ENCODE measurements at places on chromosomes 13 and 19.

DNA sequence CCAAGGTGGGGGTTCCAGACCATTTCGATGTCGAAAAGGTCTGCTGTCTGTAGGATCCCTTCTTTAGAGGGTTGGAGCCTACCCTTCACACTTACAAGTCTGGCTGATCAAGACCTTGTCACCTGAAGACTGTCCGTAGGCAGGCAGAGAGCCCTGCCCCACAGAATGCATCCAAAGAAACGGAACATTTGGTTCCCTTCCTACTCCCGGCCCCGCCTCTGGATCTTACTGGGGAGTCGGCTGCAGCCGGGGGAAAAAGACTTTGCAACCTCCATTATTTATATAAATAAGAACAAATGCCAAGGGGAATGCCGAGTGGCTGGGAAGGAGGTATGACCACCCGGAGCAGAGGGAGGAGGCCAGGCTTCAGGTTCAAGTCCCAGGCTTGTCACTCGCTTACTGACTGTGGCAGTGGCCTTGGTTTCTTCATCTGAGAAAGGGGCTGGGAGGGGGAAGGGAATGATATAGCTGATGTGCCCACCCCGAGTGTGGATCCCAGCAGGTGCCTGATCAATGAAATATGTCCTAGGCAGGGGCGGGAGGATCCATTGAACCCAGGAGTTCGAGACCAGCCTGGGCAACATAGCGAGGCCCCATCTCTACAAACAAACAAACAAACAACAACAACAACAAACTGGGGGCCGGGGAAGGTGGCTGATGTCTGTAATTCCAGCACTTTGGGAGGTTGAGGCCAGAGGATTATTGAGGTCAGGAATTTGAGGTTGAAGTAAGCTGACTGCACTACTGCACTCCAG, 48.7 kb downstream of the RFX2 start:
- no peak for DNase-seq

GRCh38 chr13:112532837-112533745, 54.9 kb downstream of the TUBGCP3 start:
- no peak for DNase-seq

DNA sequence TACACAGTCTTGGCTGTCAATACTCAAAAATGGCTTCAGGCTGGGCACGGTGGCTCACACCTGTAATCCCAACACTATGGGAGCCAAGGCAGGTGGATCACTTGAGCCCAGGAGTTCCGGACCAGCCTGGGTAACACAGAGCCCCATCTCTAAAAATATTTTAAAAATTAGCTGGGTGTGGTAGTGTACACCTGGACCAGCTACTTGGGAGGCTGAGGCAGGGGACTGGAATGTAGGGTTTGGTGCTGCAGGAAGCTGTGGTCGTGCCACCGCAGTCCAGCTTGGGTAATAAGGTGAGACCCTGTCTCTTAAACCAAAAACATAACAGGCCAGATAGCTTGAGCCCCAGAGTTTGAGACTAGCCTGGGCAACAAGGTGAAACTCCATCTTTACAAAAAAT, 6.7 kb upstream of the CHERP start:
- DNase-seq = no peak

- DNase-seq = no peak
Measured at GRCh38 chr19:38580080-38580479, 37.7 kb downstream of the MAP4K1 start.

DNA sequence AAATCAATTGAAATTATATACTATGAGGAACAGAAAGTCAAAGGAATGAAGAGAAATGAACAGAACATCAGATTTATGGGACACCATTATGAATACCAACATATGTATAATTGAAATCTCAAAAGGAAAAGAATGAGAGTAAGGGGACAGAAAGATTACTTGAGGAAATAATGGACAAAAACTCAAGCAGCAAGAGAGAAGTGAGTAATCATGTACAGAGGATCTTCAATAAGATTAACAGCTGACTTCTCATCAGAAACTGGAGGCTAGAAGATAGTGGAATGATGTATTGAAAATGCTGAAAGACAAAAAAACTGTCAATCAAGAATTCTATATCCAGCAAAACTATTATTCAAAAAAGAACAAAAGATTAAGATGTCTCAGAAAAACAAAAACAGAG, 10.4 kb downstream of the MTUS2 start:
- DNase-seq = no peak

- no peak for DNase-seq
Measured at GRCh38 chr13:27120811-27121210, 50.8 kb downstream of the USP12 start.

DNA sequence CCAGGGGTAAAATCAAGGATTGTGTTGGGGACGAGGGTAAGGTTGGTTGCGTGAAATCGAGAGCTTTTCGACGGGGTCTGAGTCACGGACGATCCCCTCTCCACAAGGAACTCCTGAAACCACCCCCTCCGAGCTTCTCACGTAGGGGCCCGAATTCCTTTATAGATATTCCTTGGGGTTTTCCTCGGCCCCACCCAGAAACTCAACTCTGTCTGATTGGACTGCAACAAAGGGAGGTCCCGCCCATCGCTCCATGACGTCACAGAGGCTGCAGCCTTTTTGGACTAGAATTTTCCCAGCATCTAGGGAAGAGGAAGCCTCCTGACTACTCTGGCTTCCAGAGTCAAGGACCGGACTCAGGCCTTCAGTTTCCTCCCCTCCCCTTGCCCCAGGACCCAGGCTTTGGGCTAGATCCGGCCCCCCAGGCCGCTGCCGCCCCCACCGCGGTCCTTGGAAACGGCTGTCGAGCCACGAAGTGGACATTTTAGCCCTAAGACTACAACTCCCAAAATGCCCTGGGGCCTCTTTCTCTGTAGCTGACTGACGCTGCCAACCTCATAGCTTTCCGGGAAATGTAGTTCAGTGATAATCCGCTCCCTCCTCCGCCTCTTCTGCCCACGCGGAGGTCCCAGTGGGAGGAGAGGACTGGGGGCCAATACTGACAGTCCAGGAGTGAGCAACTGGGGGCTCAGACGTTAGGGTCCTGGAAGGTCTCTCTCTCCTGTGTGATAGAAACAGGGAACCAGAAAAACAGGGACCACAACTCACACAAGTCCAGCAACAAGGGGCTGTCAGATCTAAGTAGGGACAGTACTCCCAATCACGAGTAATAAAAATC, at the start of gene IZUMO1:
IZUMO1 (minus strand) TSS at position 172 of the 838 bp plus-strand sequence. CDS start 1,050 bp downstream, outside the sequence.
- no peak for DNase-seq

- no peak for DNase-seq
Measured at GRCh38 chr13:88104576-88104975, 433.4 kb downstream of the SLITRK5 start.

GRCh38 chr13:98172590-98173422, 4.3 kb downstream of the RNF113B start:
- no peak for DNase-seq

- no peak for DNase-seq
Measured at GRCh38 chr19:13002166-13002898, 7.1 kb downstream of the NFIX start.

- no peak for DNase-seq
Measured at GRCh38 chr13:43428545-43429296, 358.1 kb downstream of the ENOX1 start.

DNA sequence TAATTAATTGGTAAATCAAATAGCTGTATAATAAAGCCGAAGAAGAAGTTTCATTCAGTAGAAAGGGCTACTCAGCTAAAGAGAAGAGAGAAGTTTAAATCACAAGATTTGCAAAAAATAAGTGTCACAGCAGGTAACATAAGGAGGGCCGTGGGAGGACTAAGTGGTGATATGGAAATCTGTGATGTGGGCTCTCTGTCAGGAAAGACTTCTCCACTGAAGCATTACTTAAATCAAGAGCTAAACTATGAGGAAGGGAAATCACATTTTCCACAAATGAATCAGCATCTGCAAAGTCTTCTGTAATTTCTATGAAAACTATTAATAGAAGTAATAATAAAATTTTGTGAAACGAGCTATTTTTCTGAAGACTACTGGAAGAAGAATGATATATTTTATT, 153.8 kb downstream of the PCDH9 start:
- no peak for DNase-seq

- no peak for DNase-seq
Measured at GRCh38 chr19:5542665-5543064, 25.1 kb downstream of the TINCR start.

GRCh38 chr19:20078581-20079031, 806 bp downstream of the ZNF90 start:
- DNase-seq = no peak

DNA sequence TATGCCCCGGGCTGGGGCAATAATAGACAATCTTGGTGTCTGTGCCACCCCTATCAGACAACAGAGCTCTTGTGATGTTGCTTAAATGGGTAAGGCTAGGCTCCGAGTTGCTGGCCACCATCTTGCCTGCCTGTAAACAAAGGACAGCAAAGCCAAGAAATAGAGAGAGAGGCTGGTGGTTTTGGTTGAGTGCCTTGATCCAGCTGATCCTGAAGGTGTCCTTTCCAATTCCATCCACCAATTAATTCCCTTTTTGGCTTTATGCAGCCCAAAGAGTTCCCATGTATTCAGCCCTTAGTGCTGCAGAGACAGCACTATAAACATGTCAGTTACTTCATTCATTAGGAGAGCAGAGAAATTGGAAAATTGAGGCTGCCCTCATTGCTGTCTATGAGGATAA, 41.7 kb upstream of the HOMER3 start:
- no peak for DNase-seq

DNA sequence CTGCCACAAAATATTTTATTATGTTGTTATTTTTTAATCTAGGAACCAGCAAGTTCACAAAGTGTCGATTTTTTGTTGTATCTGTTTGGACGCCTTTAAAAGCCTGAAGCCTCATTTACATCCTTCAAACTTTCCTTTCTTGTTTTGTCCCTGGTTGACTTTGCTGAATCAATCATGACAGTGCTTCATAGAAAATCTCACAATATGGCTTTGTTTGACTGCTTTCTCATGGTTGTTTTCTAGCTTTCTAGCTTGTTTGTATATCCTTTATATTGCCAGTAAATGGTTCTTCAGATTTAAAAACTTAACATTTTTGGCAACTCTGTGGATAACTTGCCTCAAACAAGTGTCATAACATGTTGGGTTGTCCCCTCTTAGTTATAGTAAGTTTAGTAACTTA, 84.1 kb upstream of the ATXN8OS start:
- no peak for DNase-seq

- no peak for DNase-seq
Measured at GRCh38 chr13:33840402-33840801, 22.5 kb downstream of the RFC3 start.

DNA sequence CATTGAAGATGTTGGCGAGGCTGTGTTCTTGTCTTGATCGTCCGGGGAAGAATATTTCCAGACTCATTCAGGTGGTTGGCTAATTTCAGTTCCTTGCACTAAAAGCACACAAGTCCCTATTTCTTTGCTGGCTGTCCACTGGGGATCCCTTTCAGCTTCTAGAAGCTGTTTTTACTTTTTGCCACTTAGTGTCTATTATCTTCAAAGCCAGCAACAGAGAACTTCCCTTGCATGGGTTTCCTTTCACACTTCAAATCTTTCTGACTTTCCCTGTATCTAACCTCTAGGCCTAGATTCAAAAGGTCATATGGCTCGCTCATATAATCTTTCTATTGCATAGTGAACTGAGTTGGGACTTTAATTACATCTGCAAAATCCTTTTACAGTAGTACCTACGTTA, 215.3 kb upstream of the PCDH9 start:
- DNase-seq = no peak

GRCh38 chr13:70188567-70188966, 80.3 kb upstream of the KLHL1 start:
- no peak for DNase-seq

DNA sequence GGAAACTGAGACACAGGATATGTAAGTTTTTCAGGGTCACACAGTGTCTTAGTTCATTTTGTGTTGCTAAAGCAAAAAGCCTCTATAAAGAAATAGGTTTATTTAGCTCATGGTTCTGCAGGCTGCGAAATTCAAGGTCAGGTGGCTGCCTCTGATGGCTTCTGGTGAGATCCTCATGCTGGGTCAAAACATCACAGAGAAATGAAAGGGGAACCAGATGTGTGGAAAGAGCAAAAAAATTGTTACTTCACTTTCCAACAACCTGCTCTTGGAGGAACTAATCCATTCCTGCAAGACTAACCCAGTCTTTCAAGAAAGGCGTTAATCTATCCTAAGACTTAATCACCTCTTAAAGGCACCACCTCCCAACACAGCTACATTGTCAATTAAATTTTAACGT, 64.2 kb upstream of the UBL3 start:
- DNase-seq = no peak

- DNase-seq = no peak
Measured at GRCh38 chr19:42653841-42654240, 59.1 kb upstream of the CEACAM8 start.

GRCh38 chr13:25171517-25172302, at the start of gene AMER2:
Gene AMER2, minus strand, starts transcription at chr13:25172288. Its CDS starts 669 bp downstream, at chr13:25171619.
- no peak for DNase-seq

DNA sequence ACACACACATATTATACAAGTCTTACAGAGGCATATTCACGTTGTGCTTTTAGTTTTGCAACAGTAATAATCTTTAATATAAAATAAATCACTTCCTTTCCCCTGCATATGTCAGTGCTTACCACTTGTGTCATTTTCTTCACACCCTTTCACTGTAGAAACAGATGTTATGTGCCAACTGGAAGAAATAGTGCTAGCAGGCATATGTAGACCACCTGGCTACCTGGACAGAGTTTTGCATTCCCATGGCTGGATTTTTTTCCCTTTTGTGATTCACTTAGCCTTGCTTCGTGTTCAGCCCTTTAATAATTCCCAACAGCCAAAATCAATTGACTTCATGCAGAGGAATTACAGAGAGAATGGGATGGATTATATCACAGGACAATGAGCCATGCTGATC, 399.1 kb upstream of the SPRY2 start:
- DNase-seq = no peak

GRCh38 chr19:33689138-33689746, 67.5 kb downstream of the CHST8 start:
- no peak for DNase-seq

DNA sequence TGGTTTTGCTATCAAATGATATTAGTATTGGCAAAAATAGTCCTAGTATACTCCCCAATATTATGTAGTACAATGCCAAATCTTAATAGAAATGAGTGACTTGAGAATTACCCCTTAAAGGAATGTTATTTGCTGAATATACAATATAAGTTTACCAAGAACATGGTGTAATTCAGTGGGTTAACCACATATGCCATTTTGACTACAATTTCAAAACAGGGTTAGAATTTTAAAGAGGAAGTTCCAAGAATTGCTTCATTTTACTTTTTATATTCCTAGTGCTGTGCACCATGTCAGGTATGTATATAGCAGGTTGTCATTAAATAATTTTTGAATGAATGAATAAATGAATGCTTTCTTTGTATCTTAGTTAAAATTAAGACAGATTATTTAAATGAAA, 66.3 kb downstream of the LMO7 start:
- DNase-seq = no peak

GRCh38 chr19:16442386-16443276, 29.1 kb downstream of the EPS15L1 start:
- DNase-seq = no peak

DNA sequence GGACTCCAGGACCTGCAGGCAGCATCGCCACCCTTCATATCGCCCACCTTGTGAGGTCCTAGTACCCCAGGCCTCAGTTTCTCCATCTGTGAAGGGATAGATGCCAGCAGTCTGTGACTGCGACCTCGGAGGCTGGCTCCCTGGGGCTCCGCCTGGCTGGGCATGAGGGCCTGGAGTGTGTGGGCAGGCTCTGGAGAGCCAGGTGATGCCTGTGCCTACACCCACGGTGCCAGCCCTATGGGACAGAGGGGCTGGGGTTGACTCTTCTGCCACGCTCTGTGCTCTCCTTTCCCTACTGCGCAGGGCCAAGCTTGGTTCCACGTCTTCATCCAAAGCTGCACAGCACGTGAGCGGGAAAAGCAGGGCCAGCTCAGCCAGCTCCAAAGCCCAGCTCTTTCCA, 26.0 kb upstream of the NFIC start:
- DNase-seq = no peak

Measured in stimulated activated CD8-positive, alpha-beta memory T cell treated with anti-CD3 and anti-CD28 coated beads, Interleukin-2, amount 100 ng/mL, for 1 hour (primary cell).